ENCODE measurements at places on chromosomes 5 and 9.

- DNase-seq = no peak
These were observed 388.9 kb upstream of the KLF4 start for GRCh38 chr9:107878462-107878861.

- no peak for DNase-seq
These were observed 17.5 kb upstream of the SHB start for GRCh38 chr9:38086496-38086895.

DNA sequence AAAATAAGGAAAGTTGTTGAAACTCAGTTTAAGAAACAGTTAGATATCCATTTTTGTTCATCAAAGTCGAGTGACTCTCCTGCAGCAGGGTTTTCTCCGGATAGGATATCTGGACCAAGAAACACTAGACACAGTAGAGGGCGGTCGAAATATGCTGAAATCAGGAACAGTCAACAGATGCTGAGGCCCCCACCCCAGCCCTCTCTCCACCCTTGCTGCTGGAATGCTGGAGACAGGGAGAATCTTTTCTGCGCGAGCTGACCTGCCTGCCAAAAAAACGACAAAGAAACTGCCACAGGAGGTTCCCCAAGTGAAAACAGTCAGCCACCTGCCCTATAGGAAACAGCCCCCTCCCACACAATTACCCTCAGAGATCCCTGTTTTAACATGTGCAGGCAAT is 4.3 kb upstream of the IL13 start:
- no peak for DNase-seq

- DNase-seq = no peak
These were observed 139.4 kb upstream of the ANKH start for GRCh38 chr5:15010936-15011335.

- no peak for DNase-seq
These were observed 99.1 kb downstream of the MACIR start for GRCh38 chr5:103357636-103358035.

- no peak for DNase-seq
These were observed 36.6 kb downstream of the PPARGC1B start for GRCh38 chr5:149766460-149767280.
